ENCODE measurements at places on chromosomes 7 and 10.

- no peak for DNase-seq
Measured at GRCh38 chr10:70540089-70540788, 61.7 kb downstream of the PALD1 start.

DNA sequence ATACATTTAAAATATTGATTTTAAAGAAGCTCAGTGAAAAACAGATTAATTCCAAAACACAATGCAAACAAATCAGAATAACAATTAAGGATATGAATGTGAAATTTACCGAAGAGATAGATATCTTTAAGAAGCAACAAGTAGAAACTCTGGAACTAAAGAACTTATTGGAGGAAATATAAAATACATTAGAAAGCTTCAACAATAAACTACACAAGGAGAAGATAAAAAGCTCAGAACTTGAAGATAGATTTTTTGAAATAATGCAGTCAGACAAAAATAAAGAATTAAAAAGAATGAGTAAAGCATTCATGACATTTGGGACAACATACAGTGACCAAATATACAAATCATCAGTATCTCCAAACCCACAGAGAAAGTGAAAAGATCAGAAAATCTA lies 43.2 kb downstream of the HIBADH start:
- no peak for DNase-seq

GRCh38 chr7:14934839-14935238 lies 32.3 kb upstream of the DGKB start:
- no peak for DNase-seq

GRCh38 chr10:35887685-35888084 lies 245.6 kb upstream of the FZD8 start:
- no peak for DNase-seq

DNA sequence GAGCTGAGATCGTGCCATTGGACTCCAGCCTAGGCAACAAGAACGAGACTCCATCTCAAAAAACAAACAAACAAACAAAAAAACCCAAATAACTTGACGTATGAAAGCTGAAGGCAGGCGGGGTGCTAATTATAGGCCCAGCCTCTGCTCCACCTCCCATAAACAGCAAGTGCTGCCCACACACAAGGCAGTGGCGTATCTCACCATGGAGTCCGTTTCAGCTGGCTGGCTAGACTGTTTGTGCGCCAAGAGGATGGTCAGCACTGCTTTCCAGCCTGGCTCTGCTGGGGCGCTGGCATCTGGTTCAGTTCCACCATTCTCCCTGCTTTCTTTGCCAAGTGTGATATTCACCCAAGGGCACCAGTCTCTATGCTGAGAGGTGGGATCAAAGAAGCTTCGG lies 29.1 kb downstream of the ZC3HC1 start:
- DNase-seq, result no peak

- DNase-seq, result no peak
Measured at GRCh38 chr10:124119946-124120345, 26.5 kb upstream of the CHST15 start.

GRCh38 chr7:46115410-46115809 lies 194.3 kb upstream of the IGFBP3 start:
- no peak for DNase-seq

DNA sequence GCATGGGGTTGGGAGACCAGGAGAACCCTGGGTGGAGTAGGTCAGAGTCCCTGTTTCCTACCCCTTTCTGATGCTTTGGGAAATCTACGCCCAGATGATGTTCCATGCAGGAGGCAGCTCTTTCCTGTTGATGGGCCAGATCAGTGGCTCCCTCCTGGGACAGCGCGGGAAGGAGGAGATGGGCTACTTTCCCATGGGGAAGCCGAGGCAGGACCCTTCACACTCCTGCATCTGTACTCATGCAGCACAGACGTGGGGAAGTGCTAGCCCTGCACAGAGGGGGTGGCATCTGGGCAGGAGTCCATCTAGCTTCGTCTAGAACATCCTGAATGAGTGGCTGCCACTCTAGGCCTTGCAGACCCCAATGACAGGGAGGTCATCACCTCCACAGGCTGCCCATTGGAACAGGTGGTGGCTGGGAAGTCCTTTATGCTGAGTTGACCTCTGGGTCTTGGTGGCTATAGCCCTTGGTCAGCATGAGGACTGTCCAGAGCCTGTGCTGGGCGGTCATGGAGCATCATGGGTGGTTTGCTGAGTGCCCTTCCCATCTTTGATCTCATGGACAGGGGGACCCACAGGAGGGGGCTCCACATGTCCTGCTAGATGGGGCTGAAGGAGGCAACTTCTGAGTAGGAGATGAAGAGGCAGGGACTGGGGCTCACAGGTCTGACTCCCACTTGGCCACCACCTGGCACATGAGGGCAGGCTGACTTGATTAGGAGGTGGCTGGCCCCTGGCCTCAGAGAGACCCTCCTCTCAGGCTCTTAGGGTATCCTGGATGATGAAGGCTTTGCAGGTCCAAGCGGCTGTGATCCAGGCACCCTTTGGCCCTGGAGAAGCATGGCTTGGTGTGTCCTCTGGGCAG lies 24.6 kb downstream of the RAMP3 start:
- DNase-seq, result no peak

- DNase-seq, result no peak
Measured at GRCh38 chr7:140239653-140239935, 62.8 kb upstream of the KDM7A start.

DNA sequence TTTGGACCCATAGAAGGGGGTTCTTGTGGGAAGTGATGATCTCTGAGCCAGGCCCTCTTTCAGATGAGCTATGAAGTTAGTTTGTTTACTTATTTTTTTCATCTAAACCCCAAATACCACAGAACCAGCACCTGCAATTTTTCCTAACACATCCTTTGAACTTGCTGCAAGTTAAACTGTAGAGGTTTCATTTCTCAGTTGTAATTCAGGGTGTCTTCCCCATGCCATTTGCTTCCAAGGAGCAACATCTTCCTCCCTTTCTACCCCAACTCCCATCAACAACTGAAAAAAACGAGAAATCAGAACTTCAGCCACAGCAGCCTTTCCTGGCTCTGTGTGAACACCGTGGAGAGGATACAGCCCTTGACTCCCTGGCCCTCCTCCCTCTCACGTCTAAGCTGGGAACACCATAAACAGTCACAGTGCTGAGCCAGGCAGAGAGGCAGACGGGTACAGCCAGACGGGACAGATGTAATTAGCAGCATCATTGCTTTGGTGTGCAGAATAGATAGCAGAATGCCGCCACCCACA lies 63.6 kb downstream of the RGS10 start:
- DNase-seq, result no peak

- peak; percentile 50 for DNase-seq
Measured at GRCh38 chr10:77173615-77174461, 463.8 kb downstream of the KCNMA1 start.

DNA sequence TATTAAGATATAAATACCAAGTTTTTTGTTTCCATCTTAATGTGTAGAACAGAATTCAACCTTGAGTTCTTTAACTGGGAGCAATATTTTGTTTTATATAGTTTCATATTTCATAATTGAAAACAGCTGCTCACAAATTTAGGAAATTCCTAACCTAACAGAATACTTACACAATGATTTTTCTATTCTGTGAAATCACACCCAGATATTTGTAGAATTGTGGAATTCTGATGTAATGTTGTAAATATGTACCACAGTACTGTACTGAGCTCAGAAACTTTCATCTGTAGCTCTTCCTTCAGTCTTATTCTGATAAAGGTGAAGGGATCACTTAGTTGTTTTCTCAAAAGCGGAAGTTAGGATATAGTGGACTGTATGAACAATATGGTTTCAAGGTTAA lies 143.4 kb upstream of the GLI3 start:
- no peak for DNase-seq

GRCh38 chr10:88157981-88158465 lies 294.6 kb downstream of the PTEN start:
- no peak for DNase-seq

GRCh38 chr7:117112640-117113039 lies 159.3 kb downstream of the ST7 start:
- no peak for DNase-seq

- DNase-seq, result no peak
Measured at GRCh38 chr7:80150611-80151273, 16.1 kb downstream of the GNAI1 start.

- no peak for DNase-seq
Measured at GRCh38 chr7:71637578-71637977, 505.6 kb downstream of the GALNT17 start.

DNA sequence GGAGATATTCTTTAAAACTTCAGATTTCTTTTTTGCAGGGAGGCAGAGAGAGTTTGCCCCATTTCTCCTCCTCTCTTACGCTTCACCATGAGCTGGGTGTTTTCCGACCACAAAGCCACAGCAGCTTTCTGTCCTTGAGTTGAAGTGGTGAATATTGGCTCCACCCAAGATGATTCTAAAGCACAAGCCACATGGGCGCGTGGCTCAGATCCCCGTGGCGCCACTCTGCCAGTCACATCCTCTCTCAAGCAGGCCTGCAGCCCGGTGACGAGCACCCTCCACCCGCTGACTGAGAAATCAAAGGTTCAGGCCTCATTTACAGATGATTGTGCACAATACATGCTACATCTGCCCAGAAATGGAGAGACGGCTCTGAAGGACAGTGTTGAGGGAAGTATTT lies 27.6 kb upstream of the RNF32 start:
- peak; percentile 51 for DNase-seq

GRCh38 chr7:80907141-80907601 lies 11.7 kb downstream of the SEMA3C start:
- DNase-seq, result no peak

DNA sequence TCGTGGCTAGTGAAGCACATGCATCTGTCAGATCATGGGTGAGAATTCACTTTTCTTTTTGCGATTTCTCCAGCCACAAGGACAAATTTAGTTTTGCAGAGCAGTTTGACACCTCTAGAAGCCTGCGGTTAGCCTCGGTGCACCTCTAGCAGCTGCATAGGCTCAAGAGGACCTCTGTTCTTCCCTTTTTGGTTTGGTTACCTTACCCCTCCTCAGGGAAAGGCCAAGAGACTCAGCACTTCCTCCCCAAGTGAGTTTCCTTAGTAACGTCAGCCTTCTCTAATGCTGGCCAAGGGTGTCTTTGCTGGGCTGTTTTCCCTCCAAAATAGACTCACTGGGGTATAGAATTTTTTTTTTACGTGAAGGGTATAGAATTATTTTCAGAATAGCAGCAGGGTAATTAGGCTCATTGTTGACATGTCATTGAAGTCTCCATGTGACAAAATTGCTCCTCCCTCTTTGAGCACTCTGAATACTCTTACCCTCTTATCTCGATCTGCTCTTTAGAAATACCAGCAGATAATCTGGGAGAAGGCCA lies 97.8 kb downstream of the AUTS2 start:
- DNase-seq, result no peak

DNA sequence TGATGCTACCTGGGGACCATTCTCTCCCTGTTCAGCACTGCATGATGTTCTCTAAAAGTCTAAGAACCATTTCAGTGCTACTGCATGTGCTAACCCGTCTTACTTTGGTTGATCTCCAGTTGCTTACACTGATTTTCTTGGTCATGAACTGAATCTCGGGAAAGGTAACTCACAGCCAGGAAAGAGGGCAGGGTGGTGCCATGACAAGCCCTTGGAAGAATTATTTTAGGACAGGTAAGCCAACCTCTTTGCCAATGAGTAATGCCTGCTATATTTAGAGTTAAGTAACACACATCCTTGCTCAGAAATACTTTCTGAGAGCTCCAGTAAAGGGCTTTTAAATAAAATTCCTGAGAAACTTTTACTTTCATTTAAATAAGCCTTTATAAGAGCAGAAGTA lies 126.7 kb downstream of the ARL4A start:
- no peak for DNase-seq

GRCh38 chr10:99555825-99556523 lies 23.2 kb downstream of the NKX2-3 start:
- DNase-seq, result no peak

DNA sequence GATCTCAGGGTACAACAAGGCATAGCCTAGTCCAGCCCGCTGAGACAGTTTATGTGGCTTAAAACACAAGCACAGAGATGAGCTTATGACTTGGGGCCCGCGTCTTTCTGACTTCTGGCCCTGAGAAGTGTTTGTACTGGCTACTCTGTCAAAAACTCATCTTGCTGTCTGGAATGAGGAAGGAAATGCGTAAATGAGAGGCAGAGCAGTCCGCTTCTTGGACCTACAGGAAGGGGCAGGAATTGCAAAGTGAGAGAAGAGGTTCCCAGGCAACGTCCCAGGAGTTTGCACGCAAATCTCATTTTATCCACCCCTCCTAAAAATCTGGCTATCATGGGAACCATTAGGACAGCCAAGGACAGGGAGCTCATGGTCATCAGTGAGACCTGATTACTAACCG lies 5.5 kb downstream of the ANXA11 start:
- no peak for DNase-seq

DNA sequence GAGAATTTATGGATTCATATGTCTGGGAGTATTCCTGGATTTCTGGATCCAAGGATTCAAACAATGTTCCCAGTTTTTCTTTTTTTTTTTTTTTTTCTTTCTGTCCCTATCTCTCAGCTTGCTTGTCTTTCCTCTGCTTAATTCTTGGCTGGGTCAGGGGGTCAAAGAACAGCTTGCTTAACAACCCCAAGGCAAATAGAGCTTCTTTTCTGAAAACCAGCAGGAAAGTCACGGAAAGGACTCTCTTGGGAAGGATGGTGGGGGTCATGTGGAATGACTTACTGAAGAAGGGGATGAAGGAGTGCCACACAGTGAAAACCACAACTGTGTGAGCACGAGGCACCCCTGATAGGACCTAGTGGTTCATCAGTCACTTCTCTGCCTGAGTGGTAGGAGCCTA lies 36.1 kb downstream of the GRK5 start:
- no peak for DNase-seq

DNA sequence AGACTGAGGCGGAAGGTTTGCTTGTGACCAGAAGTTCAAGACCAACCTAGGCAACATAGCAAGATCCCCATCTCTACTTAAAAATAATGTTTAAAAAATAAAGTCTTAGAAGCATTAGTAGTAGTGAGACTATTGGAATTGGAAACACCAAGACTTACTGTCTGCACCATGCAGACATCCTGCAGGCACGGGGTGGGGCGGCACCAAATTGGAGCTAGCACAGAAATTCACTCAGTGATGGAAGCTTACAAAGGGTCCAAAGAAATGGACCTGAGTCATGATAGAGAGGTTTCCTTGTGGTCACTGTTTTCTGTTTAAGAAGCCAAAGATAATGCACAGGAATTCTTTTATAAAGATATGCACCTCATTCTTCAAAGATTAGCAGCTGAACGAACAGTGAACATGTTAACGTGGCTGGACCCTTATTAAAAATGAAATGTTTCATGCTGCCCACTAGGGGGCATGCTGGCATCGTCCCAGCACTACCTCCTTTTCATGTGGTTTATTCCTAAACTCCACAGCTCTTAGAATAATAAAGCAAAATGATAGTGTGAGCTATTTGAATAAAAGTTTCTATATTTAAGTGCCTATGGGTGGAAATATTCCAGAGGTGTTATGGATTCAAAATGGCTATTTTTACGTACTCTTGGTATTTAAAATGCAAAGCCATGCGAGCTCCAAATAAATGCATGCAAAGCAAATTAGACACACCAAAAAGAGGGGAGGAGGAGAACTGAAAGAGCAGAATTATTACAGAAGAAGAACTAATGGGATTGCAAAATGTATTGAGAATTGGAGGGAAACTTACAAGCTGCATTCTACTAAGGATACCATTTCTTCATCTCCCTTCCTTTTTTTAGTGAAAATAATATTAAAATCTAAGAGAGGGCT lies 28.6 kb downstream of the PDSS1 start:
- DNase-seq, result peak; percentile 10
